ENCODE measurements at places on chromosomes 7 and 10. TPM values are rescaled to one million over a fixed set of nuclear protein-coding genes. Genes with fewer than 3 reads are reported as not detected.

The VAX1 gene
- total RNA-seq, result not detected

The ACTR3C gene
- 0.07 TPM for total RNA-seq

The EXOC6 gene
- 12.6 TPM for total RNA-seq

The FGFBP3 gene
- total RNA-seq, result 0.05 TPM

The TMEM178B gene
- total RNA-seq, result 1.6 TPM

The PRR15 gene
- total RNA-seq, result 0.17 TPM

The OR2A5 gene
- not detected for total RNA-seq

The HACD1 gene
- 37.5 TPM for total RNA-seq

The PDE6C gene
- not detected for total RNA-seq

The CTAGE6 gene
- total RNA-seq, result not detected

The PLEKHS1 gene
- 1.0 TPM for total RNA-seq

The HYAL4 gene
- total RNA-seq, result not detected

The SPDYE18 gene
- total RNA-seq, result not detected

The BLNK gene
- total RNA-seq, result not detected

The UNCX gene
- not detected for total RNA-seq
